ENCODE measurements at places on chromosomes 11 and 22.
A peak's percentile ranks its signal among the peaks of the same experiment; 100 is the strongest.

GRCh38 chr11:102966011-102966410 is 10.5 kb upstream of the MMP13 start:
- no peak for DNase-seq

DNA sequence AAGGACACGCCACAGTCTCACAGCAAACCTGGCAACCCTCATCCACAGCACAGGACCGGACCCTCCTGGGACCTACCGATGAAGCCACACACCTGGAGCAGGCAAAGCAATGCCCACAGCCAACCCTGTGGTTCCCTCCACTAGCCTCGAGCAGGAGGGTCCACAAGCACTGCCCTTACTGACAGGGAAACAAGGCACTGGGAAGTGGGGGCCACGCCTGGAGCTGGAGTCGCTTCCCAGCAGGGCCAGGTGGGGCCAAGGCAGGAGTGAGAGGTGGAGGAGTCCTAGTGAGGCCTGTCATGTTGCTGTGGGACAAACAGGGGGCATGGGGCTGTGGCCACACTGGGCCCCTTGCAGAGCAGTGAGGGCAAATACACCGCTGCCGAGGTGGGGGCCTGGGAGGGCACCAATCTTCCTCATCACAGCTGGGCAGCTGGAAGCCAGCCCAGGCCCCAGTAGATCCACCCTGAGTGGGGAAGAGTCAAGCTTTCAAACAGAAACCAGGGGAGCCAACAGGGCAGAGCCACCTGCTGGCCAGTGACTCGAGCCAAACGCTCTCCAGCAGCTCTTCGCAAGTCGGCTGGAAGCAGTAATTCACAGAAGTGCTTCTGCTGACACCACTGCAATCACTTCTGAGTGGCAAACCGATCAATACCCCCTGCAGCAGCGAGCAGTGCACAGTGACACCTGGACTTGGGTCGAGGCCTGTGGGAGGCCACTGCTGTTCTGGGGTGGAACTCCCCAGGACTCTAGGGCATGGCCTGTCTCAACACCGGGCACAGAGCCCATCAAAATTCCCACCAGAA is 13.7 kb downstream of the SULT4A1 start:
- DNase-seq, result no peak

- no peak for DNase-seq
Measured at GRCh38 chr11:10798330-10798928, 10.3 kb downstream of the EIF4G2 start.

GRCh38 chr11:115421992-115422689 is 82.1 kb downstream of the CADM1 start:
- DNase-seq, result no peak

DNA sequence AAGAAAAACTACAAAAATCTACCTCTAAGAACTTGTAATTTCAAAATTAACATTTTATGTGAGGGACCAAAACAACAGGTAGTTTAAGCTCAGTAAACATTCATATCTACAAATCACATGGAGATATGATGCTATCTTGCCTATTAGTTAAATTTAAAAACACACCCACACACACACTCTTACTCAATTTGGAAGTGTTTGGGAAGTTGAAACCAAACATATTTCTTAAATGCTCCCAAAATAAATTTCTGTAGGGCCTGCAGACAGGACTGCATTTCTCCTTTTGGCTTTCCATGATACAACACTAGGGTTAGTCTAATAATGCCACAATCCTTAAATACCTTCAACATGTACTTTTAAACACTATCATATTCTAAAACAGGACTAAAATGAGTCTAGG is 7.0 kb downstream of the PITPNB start:
- no peak for DNase-seq

DNA sequence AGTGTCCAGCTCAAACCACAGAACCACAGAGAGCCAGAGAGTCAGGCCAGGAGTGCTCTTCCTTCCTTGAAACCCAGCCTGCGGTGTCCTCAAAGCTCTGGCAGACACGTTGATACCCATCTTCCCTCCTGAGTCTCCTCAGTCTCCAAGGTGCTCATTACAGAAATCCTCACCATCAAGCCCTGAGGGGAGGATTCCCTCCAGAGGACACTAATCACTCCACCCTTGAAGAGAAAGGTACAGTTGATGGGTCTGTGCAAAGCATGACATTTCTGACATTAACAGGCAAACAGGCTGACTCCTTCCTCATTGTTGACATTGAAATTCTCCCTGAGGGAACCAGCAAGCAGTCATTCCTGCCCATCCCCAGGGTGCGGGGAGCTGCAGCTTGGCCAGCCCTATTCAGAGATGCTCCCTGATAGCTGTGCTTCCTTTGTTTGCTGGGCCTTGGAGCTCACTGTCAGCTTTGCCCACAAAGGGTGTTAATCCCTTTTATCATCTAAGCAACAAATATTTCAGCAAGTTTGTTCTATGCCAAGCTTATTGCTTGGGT is 101.7 kb upstream of the CSNK2A3 start:
- DNase-seq, result no peak

- DNase-seq, result no peak
Measured at GRCh38 chr11:118224511-118225188, at the start of gene JAML. Gene JAML, minus strand, starts transcription at chr11:118225011. Its CDS starts 10,145 bp downstream, at chr11:118214866.

- DNase-seq, result peak; percentile 69
Measured at GRCh38 chr22:17779286-17780115, 5.2 kb upstream of the BID start.

DNA sequence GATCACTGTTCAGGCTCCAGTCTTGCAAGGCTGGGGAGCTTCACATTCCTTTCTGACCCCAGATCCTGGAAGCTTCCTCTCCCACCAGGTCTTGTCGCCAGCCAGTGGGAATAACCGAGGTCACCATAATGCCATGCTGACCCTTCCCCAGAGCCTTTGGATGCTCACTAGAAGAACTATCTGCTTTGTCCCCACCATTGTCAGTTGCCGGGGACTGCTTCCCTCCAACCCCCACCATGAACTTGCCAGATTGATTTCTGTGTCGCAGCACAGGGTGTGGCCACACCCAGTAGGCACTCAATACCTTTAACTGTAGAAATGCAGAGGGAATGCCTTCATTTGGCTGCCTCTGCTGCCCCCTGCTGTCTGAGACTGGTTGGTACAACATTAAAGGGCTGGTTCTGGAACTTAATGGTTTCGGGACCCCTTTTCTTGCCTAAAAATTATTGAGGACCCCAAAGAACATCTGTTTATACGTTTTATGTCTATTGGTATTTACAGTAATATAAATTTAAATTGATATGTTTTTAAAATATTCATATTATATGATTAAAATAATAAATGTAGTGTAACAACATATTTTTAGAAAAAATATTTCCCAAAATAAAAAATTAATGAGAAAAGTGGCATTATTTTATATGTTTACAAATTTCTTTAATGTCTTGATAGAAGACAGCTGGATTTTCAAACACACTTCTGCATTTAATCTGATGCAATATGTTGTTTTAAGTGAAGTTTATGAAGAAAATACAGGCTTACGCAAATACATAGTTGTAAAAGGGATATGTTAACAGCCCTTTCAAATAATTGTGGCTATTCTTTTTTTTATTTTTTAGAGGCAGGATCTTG is 6.7 kb upstream of the GDPD5 start:
- no peak for DNase-seq

GRCh38 chr11:58945663-58946062 is 6.4 kb downstream of the GLYATL1 start:
- DNase-seq, result no peak

- no peak for DNase-seq
Measured at GRCh38 chr11:2375964-2376551, 1.1 kb upstream of the CD81 start.

DNA sequence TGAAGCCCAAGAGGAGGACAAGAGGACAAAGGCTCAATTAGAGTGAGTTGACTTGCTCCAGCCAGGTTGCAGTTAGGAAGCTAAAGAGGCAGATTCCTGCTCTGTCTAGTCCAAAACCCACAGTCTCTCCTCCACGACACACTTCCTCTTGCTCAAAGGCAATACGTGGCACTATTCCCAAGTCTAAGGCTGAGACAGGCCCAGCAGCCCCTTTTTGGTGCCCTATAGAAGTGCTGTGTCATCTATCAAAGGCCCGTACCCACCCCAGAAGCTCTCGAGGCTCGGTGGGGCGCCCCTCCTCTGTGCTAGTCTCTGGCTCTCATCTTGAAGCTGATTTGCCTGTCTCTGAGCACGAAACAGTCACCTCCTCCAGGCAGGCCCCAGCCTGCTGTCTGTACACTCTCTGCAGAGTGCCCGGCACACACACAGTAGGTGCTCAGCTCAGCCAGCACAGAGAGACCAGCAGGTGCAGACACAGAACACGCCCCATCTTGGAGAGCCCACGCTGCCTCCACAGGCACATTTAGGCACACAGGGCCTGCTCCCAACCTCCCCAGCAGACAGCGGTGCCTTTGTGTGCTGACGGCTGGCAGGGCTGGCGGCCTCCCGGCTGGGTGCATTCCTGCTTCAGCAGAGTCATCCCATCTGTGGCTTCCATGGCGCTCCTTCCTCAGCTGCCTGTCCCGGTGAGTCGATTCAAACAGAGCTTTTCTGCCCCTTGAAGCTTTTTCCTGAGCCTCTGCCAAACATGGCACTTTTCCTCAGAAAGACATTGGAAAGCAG is 52.8 kb downstream of the MYH9 start:
- DNase-seq, result no peak

GRCh38 chr22:30574095-30574981 is at the start of gene GAL3ST1:
Gene GAL3ST1, minus strand, starts transcription at chr22:30574665. Its CDS starts 17,273 bp downstream, at chr22:30557392.
- DNase-seq, result no peak

DNA sequence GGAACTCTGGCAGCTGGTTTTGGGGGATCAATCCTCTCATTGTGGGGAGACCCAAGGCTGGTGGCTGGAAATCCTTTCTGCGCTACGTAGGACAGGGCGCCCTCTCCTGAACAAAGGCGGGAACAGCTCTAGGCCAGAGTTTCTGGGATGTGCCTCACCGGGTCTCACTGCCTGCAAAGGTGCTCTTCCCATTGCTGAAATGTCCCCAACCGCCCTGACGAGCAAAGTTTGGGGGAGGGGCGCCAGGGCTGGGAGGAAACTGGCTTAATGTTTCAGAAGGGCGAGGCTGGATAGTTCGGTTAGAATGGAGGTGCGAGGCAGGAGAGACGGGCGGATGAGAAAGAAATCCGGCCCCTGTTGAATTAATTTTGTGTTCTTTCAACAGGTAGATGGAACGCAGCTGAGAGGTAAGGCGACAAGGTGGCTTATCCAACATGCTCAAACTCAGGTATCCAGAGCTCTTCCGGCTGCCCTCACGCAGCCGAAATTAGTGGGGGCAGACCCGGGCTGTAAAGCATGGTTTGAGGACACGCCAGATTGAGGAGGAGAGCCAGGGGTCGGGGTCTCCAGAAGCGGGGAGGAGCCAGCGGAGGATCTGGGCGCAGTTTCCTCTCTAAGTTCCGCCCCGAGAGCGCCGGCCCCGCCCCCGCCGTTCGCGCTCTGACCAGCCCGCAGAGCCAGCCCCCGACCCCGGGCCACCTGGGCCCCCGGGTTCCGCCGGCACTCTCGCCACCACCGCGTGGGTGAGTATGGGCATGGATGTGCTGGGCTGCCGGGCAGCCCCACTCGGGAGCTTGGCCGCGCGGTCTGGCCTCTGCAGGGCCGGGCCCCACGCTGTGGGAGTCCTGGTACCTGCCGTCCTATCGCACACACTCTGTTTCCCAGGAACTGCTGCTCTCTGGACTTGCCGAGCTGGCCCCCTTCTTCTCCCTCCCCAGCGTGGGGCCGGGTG is at the start of gene PGAP2:
Gene PGAP2, plus strand, starts transcription at position 652 of the 952 bp plus-strand sequence. CDS start 2,700 bp downstream, outside the sequence.
- DNase-seq, result peak; percentile 74

DNA sequence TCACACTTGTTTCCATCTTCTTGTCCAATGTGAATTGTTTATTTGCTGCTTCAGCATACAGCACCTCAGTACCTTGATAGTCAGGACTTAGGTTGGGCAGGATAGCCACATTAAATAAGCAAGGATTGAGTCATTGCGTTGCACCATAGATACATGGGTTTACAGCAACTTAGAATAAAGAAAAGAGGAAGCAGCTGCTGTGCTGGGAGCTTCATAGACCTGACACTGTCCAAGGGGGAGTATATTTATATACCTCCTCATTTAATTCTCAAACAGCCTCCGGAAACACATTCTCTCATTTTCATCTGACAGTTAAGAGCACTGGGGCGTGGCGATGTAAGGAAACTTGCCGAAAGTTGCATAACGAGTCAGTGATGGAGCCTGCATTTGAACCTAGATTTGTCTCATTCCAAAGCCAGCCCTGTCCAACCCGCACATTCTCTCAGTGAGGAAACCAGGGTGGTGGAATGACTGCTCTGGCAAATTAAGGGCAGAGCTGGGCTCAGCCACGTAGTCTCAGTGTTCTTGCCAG is 42.2 kb downstream of the UBASH3B start:
- DNase-seq, result peak; percentile 48

DNA sequence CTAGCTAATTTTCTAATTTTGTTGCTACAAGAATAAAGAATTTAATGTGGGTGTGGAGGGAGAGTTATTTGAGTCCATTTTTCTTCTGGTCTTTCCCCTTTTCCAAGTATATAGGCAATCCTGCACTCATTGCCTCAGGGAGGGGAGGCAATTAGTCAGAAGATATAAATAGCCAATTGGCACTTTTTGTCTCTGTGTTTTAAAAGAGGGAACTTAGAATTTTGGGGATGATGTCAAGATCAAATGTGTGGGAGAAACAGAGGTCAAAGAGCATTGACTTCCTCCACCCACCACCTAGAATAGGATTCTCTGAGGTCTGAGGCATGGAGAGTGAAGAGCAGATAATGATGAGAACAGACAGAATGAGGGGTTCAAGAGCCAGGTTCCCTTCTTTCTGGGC is 120.3 kb upstream of the ZC3H12C start:
- no peak for DNase-seq

DNA sequence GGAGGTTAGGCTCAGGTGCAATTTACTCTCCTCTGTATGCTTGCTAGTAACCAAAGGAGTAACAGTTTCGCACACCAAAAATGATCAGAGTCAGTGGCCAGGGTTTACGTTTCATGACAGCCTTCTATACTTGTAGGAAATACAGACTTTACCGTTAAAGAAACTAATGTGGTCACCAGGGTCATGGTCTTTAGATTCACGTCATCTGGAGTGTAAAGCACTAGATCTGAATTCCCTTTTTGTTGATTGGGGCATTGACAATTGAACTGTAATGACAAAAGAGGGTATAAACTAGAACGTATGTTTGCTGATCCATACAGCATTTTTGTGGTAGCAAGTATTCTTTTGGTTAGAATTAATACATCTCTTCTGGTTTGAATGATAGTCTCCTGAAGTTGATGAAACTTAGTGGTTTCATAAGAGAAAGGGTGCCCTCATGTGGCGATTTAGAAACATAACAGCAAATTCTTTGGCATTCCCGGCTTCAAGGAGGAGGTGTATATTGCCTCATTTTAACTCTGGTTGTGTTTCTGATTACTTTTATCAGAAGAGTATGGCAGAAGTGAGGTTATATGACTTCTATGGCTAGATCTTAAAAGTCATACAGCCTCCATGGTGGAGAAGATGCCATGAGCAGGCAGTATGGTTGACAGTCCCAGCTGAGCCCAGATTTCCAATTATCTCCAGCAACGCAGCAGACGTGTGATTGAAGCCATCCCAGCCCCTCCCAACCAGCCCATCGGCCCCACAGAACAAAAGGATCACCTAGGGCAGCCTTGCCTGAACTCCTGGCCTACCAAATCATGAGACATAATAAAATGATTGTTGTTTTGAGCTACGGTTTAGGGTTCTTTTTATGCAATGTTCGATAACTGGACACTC is 35.1 kb downstream of the MMP7 start:
- DNase-seq, result no peak

All from GM12891 (cell line).